ENCODE measurements at places on chromosomes 3 and 15.
A peak's percentile ranks its signal among the peaks of the same experiment; 100 is the strongest.

DNA sequence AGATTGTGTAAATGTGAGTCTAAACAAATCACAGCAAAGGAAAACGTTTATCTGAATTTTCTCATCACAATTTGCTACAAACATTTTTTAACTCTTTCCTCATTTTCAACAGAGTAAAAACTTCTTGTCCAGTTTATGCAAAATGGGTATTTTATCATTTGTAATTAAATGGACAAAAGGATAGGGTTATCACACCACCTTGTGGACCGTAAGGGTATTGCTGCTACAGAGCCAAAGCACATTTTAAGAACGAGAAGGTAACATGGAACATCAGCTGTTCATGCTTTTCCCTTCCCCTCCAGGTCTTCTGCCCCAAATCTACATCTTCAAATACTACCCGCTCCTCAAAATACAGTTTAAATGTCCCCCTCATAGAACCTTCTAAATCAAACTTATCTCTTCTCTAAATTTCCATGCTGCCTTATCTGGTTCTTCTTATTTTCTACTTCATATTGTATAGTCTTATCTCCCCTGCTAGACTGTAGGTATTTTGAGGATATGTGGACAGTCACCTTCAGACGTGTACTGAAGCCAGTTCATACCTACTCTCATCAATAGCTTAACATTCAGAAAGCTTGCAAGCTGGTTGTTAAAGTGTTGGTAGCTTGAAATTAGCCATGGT is 12.8 kb upstream of the SETMAR start:
- no peak for DNase-seq

GRCh38 chr3:149494022-149494758 is 19.7 kb downstream of the TM4SF4 start:
- DNase-seq: no peak

GRCh38 chr15:48177766-48178647 is at the start of gene MYEF2:
Gene MYEF2 (minus strand): TSS chr15:48178295. CDS start chr15:48178237, 58 bp downstream.
- DNase-seq: peak; percentile 61

GRCh38 chr15:84859144-84859543 is 25.3 kb upstream of the SLC28A1 start:
- no peak for DNase-seq

DNA sequence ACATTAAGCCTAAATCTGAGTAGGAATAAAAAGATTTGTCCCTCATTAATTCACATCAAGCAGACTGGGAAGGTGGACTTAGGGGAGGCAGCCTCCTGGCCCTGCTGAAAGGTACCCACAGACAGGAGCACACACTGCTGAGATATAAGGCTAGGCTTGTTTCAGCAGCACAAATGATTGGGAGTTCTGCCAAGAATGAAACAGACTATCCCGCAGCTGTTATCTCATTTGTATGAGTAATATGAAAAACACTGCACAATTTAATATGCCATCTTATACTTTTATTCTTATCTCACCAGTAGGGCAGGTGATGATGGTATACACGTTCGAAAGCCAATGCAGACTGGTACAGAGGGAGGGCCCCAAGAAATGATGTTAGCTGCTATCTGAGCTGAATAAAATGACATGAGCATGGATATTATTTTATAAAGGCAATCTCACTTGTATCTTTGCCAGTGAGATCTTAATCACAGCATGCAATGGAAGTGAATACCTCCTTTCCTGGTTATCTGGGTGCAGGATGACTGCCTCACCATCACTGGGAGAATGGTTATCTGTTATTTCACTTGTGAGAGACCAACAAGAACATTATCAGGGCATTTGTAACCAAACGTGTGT is 258.7 kb upstream of the PPP2R3A start:
- no peak for DNase-seq

DNA sequence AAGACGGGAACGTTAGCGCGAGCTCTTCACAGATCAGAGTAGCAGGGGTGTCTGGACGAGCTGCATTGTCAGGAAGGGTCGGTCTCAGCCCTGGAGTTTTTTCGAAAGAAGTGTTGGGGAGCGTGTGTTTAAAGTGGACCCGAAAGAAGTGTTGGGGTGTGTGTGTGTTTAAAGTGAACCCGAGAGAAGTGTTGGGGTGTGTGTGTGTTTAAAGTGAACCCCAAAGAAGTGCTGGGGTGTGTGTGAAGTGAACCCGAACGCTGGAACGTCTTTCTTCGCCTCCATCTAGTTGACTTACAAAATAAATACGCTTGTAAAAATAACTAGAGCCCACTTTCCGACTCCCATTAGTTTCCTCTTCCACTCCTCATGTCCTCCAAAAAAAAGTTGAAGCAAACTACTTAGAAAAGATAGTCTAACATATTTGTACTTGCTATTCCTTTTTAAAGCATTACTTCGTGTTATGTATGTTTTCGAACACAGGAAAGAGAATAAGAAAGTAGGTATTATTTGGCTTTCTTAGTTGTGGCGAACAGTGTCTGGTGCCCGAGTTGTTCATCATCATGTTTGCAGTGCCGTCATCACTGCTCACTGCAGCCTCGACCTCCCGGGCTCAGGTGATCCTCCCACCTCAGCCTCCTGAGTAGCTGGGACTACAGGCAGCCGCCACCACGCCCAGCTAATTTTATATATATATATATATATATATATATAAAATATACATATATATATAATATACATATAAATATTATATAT is 1.0 kb downstream of the LRCH3 start:
- DNase-seq: no peak

- no peak for DNase-seq
Observed at GRCh38 chr3:27253831-27254230, 115.4 kb downstream of the NEK10 start.

GRCh38 chr3:57935539-57935938 is 72.7 kb upstream of the FLNB start:
- DNase-seq: no peak

GRCh38 chr15:100353449-100353848 is 11.7 kb upstream of the ADAMTS17 start:
- no peak for DNase-seq

GRCh38 chr3:197847866-197848401 is 56.9 kb downstream of the LRCH3 start:
- DNase-seq: peak; percentile 5

- no peak for DNase-seq
Observed at GRCh38 chr3:52198643-52199608, 966 bp downstream of the ALAS1 start.

- no peak for DNase-seq
Observed at GRCh38 chr3:20060974-20061685, 20.9 kb downstream of the KAT2B start.

DNA sequence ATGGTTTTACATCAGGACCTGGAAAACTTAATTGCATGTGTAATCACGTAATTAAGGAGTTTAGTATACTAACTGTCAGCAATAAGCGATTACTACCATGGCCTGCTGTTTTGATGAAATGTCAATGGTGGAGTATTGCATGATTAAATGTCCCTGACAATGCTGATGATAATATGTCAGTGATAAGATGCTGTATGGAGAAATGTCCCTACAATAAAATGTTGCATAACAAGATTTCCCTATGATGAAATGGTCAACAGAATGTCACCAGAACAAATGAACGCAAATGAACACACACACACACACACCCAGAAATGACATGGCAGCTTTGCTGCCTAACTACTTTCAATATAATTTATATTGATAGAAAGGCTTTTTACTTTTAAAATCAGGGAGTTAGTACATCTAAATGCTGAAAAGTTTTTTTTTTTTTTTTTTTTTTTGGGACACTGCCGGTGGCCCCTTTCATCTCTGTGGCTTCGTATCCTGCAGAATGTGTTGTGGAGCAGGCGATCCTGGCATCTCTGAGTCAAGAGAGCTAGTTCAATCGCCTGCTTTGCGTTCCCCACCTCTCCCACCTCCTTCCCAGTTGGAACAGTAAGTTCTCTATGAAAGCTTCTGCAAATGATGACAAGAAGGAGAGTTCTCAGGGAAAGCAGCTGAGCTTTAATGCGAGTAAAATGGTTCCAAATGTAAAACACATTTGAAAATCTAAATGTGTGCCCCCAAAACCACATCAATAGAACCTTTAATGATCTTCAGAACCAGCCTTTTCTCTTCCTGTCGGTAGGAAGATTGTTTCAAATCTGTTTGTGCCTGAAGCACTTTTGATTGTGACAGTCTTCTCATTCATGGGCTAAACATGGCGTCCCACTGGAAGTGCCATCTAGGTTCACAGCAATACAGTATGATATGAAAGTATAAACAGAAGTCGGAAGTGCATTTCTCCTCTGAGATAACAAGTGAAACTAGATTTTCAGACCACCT is 170.1 kb upstream of the GBE1 start:
- no peak for DNase-seq

- no peak for DNase-seq
Observed at GRCh38 chr15:48643776-48644466, 1.6 kb downstream of the FBN1 start.

DNA sequence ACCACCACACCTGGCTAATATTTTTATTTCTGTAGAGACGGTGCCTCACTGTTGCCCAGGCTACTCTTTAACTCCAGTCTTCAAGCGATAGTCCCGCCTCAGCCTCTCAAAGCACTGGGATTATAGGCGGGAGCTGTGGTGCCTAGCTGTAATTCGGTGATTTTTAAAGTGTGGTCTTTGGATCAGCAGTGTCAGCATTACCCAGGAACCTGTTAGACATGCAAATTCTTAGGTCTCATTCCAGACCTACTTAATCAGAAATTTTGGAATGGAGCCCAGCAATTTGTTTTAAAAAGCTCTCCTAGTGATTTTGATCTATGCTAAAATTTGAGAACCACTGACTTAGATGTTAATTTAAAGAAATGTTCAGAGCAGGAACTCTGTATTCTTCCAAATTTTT is 51.9 kb downstream of the GOLM2 start:
- DNase-seq: no peak

DNA sequence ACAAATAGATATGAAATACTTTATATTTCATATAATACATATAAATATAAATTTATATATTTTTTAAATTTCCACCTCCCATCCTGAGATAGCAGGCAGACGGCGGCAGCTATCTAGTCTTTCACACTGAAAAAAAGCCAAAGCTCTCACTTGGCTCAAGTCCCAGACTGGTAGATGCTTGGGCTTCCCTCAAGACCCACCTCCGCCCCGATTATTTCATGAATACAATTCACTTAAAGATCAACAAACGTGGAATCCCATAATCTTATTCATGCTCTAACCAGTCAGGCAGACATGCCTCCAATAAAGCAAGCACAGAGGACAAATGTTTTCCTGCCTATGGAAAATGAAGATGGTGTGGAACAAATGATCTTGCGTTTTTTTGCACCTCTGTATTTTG is 275.9 kb upstream of the NR2F2 start:
- DNase-seq: no peak

GRCh38 chr3:125618851-125619250 is 23.6 kb upstream of the OSBPL11 start:
- DNase-seq: no peak

DNA sequence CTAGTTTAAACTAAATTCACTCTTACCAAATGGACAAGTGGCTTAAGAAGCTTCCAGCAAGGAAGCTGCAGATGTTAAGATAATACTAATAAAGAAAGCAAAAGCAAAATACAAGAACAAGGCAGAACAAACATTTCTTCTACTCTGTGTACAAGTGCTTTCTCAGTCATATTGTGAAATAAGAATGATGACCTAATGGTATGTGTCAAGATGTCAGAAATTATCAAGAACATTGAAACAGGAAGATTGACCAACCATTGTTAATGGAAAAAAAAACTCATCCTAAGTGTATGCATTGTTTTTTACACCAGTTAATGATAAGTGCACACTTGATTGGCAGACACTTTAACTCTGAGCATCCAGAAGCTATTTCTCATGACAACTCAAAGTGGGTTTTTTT is 65.4 kb upstream of the P2RY1 start:
- DNase-seq: no peak

- DNase-seq: no peak
Observed at GRCh38 chr3:129266651-129267050, 12.0 kb upstream of the HMCES start.

- DNase-seq: no peak
Observed at GRCh38 chr3:4065085-4065484, 238.1 kb upstream of the SETMAR start.

DNA sequence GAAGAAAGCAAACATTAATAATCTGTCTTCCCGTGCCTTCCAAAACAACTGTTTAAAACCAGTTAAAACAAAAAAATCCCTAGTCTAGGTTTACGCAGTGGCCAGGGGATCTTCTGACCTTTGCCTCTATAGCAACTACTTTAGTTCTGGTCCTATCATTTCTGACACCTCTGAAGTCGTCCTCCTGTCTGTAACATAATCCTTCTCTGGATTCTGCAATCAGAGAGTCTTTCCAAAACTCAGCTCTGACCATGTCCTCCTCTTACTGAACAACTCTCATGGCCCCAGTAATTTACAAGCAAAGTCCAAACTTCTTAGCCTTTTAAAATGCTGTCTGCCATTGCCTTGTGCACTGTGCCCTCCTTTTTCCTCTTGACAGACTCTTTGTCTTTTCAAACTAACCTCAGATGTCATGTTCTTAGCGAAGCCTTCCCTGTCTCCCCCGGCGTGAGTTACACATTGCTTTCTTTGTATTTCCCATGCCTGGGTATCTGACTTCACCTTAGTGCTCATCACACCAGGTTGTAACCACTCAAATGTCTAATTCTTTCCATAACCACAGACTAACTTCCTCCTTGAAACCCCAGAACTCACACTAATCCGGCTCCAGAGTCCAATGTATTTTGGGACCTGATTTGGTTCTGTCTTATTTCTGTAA is 105.2 kb upstream of the BNIP2 start:
- DNase-seq: no peak

Measured in activated CD4-positive, alpha-beta T cell treated with anti-CD3 and anti-CD28 coated beads for 24 hours (primary cell).